ENCODE measurements at places on chromosomes 3 and 15.
A peak's percentile ranks its signal among the peaks of the same experiment; 100 is the strongest.

- H3K27me3 ChIP-seq = no peaks in the 10 kb centered on the region
- H3K4me1 ChIP-seq = peaks cover 54% of the 10 kb centered on the region
- peak; percentile 74 for ATAC-seq
- H3K4me3 ChIP-seq = peak overlapping the region; percentile 86
- peak overlapping the region; percentile 93 for H3K27ac ChIP-seq
Observed at GRCh38 chr3:122415104-122415744, 638 bp downstream of the WDR5B start.

DNA sequence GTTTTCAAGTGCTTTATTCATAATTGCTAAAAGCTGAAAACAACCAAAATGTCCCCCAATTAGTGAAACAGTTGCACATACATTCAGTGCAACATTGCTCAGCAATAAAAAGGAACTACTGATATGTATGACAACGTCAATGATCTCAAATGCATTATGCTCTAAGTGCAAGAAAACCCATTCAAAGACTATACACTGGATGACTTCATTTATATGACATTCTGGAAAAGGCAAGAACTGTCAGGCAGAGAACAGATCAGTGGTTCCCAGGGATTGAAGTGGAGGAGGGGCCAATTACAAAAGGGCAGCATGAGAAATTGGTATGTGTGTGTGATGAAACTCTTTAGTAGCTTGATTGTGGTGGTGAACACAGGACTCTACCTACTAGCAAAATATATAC is 585.6 kb downstream of the TBL1XR1 start:
- no peaks in the 10 kb centered on the region for H3K27me3 ChIP-seq
- H3K4me1 ChIP-seq = no peaks in the 10 kb centered on the region
- H3K27ac ChIP-seq = no peak overlapping the region
- H3K36me3 ChIP-seq = no peaks in the 10 kb centered on the region

DNA sequence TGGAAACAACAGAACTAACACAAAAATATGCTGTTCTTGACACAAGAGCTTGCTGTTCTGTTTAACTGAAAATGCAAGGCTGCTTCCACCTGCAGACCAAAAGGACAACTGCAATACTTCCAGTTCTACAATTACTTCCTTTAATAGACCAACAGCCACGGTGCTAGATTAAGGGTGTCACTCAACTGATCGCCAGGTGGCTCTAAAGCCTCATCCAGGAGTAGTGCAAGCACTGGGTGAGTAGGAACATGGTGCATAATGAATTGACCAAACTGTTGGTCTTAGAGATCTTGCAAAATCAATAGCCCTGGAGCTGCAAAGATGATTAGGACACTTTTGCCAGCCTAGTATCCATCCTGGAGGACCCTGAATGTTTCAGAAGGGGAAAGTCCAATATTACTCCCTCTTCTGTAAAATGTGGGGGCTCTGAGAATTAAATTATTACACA is 3.6 kb upstream of the CLDN16 start:
- H3K27ac ChIP-seq = no peak overlapping the region
- H3K27me3 ChIP-seq = no peaks in the 10 kb centered on the region
- H3K36me3 ChIP-seq = no peaks in the 10 kb centered on the region
- H3K4me3 ChIP-seq = no peak overlapping the region
- no peaks in the 10 kb centered on the region for H3K4me1 ChIP-seq

DNA sequence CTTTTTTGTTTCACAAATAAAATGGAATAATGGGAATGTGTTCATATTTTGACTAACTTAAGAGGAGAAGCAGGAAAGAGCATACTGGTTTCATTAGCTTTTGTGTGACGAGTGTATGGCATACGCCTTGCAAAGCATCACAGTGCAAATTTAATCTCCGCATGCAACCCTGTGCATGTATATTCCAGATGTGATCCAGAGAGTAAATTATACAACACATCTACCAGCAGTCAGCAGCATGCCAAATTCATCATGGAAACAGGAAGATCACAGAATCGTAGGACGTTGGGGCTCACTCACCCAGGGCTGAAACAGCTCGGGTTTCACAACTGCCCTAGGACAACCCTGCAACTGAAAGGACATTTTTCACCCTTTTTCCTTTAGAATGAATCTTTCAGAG is 53.4 kb downstream of the ADAMTS9 start:
- no peaks in the 10 kb centered on the region for H3K4me1 ChIP-seq
- H3K4me3 ChIP-seq = no peak overlapping the region
- no peaks in the 10 kb centered on the region for H3K27me3 ChIP-seq
- H3K36me3 ChIP-seq = no peaks in the 10 kb centered on the region
- H3K27ac ChIP-seq = no peak overlapping the region

- peak; percentile 74 for ATAC-seq
- H3K27me3 ChIP-seq = no peaks in the 10 kb centered on the region
- H3K4me3 ChIP-seq = peak overlapping the region; percentile 30
- H3K36me3 ChIP-seq = peaks cover 40% of the 10 kb centered on the region
- peak overlapping the region; percentile 69 for H3K27ac ChIP-seq
Observed at GRCh38 chr3:12901623-12902045, 60.3 kb upstream of the RPL32 start.

GRCh38 chr3:12428126-12428525 is 56.2 kb upstream of the TSEN2 start:
- peak; percentile 31 for ATAC-seq
- no peaks in the 10 kb centered on the region for H3K4me1 ChIP-seq
- H3K27ac ChIP-seq = no peak overlapping the region
- no peak overlapping the region for H3K4me3 ChIP-seq
- H3K36me3 ChIP-seq = no peaks in the 10 kb centered on the region
- peaks cover 26% of the 10 kb centered on the region for H3K27me3 ChIP-seq

- peak; percentile 97 for ATAC-seq
- H3K27me3 ChIP-seq = no peaks in the 10 kb centered on the region
- peak overlapping the region; percentile 88 for H3K27ac ChIP-seq
- peaks cover 46% of the 10 kb centered on the region for H3K4me1 ChIP-seq
- H3K4me3 ChIP-seq = peak overlapping the region; percentile 40
- peaks cover 80% of the 10 kb centered on the region for H3K36me3 ChIP-seq
Observed at GRCh38 chr3:13332158-13332557, 88.0 kb downstream of the NUP210 start.

GRCh38 chr15:92162657-92163056 is 231.0 kb upstream of the ST8SIA2 start:
- peaks cover 6% of the 10 kb centered on the region for H3K4me1 ChIP-seq
- no peak overlapping the region for H3K27ac ChIP-seq
- no peak overlapping the region for H3K4me3 ChIP-seq
- no peaks in the 10 kb centered on the region for H3K36me3 ChIP-seq
- ATAC-seq = no peak

DNA sequence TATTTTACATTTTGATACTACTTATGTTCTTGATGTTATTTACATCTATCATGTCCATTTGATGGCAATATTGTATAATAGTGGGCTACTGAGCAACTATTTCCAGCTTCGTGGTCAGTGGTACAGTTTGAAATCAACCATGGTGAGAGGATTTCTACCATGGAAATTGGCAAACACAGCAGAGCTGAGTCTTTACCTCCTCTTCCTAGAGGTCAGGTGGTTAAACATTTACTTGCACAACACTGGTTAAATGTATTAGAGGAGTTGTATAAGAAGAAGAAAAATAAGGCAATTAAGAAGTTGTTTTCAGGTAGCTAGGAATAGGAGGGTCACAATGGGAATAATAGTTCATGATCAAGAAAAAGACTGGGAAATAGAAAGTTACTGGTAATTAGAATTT is 7.2 kb upstream of the PPM1L start:
- no peaks in the 10 kb centered on the region for H3K36me3 ChIP-seq
- H3K4me3 ChIP-seq = no peak overlapping the region
- H3K27ac ChIP-seq = no peak overlapping the region
- H3K4me1 ChIP-seq = no peaks in the 10 kb centered on the region

DNA sequence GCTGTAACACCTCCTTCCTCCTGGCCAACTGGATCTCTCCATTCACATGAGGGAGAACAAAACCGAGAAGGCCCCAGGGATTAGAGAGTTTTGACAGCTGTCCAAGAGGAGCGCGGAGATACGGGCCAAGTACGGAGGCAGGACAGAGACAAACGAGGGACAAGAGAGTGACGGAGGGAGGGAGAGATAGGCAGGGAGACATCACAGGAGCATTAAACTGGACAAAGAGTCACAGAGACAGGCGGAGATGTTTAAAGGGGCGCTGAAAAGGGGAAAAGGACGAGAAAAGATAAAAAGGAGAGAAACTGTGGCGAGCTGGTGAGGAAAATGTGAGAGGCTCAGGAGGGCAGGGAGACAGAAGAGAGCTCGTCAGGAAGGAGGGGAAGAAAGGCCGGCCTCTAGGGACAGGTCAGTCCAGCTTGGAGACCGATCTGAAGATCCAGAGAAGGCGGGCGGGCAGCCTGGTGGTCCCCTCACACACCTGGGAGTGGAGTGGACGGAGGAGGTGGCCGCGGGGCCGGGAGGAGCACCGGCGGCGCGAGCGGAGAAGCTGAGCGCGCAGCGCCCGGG is 40.5 kb upstream of the ROPN1 start:
- peaks cover 33% of the 10 kb centered on the region for H3K27me3 ChIP-seq
- H3K36me3 ChIP-seq = no peaks in the 10 kb centered on the region
- H3K4me1 ChIP-seq = peaks cover 7% of the 10 kb centered on the region
- H3K4me3 ChIP-seq = peak overlapping the region; percentile 79
- H3K27ac ChIP-seq = peak overlapping the region; percentile 35

DNA sequence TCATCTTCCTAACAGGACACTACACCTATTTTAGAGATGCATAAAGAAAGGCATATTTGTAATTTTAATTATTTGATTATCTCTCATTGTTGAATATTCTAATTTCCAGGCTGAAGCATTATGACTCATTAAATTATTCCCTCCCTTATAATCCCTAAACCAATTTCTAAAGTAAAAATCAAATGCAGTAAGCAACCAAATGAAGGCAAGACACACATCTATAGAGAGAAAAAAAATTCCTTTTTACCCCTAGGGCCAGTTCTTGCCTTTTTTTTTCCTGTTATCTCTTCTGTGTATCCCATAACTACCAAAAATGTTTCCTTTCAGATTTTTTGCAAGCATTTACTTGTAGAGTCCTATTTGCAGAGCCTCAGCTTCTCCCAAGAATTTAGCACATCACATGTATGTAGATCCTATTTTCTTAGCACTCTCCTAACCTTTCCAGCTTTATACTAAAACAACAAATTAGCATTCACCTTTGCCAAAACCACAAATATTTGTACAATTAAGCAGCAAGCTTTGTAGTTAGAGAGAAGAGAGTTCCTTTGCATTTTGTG is 177.9 kb downstream of the SATB1 start:
- H3K27ac ChIP-seq = no peak overlapping the region
- H3K4me1 ChIP-seq = no peaks in the 10 kb centered on the region
- H3K27me3 ChIP-seq = peaks cover 9% of the 10 kb centered on the region
- no peaks in the 10 kb centered on the region for H3K36me3 ChIP-seq
- H3K4me3 ChIP-seq = no peak overlapping the region

DNA sequence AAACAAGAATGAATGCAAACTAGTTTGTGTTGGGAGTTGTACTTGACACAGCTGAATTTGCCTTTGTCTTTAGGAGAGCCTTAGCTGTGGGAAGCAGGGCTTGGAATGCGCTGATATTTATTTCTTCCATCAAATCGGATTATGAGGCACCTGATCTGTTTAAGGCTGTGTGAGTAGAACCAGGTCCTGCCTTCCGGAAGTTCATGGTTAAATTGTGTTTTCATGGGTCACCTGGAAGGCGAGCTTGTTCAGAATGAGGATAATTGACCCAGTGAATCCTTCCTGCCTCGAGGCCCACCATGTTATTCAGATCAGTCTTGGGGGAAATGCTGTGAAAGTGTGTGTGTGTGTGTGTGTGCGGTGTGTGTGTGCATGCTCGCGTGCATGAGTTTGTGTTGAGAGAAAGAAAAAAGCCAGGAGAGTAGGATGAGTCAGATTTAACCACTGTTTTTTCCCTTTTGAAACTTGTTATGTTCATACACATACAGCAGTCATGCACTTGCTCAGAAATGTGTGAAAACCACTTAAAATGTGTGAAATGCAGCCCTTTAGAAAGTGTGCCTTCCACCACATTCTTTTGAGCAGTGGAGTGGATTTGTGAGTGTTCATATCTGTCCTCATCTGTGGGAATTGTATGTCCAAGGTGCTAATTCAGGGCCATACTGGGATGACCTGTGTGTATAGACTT is 36.7 kb downstream of the SMAD3 start:
- H3K4me1 ChIP-seq = no peaks in the 10 kb centered on the region
- no peak overlapping the region for H3K27ac ChIP-seq
- no peak overlapping the region for H3K4me3 ChIP-seq
- no peaks in the 10 kb centered on the region for H3K27me3 ChIP-seq
- H3K36me3 ChIP-seq = peaks cover 25% of the 10 kb centered on the region
- peak; percentile 78 for ATAC-seq

- no peak for ATAC-seq
- H3K27ac ChIP-seq = no peak overlapping the region
- H3K36me3 ChIP-seq = peaks cover 57% of the 10 kb centered on the region
- H3K4me1 ChIP-seq = no peaks in the 10 kb centered on the region
Observed at GRCh38 chr15:40006646-40007045, 32.3 kb downstream of the SRP14 start.

DNA sequence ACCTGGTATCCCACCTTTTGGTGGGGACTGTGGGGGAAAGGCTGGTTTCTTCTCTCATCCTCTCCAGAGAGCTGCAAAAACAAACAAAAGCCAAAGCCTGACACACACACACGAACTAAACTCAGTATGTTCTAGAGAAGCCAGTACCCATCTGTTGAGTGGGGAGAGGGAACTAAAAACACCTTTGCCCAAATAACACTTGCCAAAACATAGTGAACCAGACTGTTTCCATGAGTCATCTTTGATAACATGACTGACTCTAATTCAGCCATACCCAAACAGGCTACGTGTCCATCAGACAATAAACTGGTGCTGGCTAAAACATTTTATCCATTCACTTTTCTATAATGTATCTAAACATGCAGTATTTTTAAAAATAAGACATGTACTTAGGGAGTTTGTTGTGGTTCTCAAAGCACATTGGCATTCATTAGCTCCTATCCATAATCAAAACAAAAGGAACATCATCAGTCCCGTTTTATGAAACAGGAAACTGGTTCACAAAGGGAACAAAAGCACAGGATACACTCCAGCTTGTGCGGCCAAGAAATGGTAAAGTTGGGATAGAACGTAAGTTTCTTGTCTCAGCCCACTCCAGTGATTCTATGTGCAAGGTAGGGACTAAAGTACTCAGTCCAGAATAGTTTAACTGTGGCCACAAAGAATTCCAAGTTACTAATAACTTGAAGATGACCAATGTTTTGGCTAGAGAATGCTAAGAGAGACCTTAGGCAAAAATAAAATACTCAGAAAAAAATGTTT is 16.1 kb downstream of the LYSMD2 start:
- H3K27ac ChIP-seq = peak overlapping the region; percentile 35
- H3K4me1 ChIP-seq = peaks cover 28% of the 10 kb centered on the region
- ATAC-seq = no peak
- H3K4me3 ChIP-seq = no peak overlapping the region
- H3K27me3 ChIP-seq = no peaks in the 10 kb centered on the region
- H3K36me3 ChIP-seq = peaks cover 31% of the 10 kb centered on the region

GRCh38 chr15:69190091-69190490 is 29.7 kb downstream of the GLCE start:
- no peak overlapping the region for H3K4me3 ChIP-seq
- H3K27ac ChIP-seq = no peak overlapping the region
- peaks cover 10% of the 10 kb centered on the region for H3K4me1 ChIP-seq
- no peak for ATAC-seq
- H3K27me3 ChIP-seq = no peaks in the 10 kb centered on the region

Measured in stimulated activated memory B cell treated with anti-CD40 and anti-IgM and Interleukin-4, amounts not matched to agents 10 μg/mL and 1 μg/mL and 100 μg/mL, for 72 hours (primary cell).